ENCODE measurements at places on chromosomes 11 and 22.

GRCh38 chr11:132704781-132705375, 827.4 kb downstream of the OPCML start:
- no peak for DNase-seq

DNA sequence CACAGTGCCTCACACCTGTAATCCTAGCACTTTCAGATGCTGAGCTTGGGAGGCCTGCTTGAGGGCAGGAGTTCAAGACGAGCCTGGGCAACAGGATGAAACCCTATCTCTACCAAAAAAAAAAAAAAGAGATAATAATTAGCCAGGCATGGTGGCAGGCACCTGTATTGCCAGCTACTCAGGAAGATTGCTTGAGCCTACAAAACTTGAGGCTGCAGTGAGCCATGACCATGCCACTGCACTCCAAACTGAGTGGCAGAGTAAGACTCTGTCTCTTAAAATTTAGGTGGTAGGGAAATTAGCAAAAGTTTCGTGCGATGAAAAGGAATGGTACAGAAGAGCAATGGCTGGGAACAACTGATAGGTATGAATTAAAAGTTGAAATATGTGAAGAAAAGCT, 18.0 kb downstream of the ST13 start:
- DNase-seq = no peak

GRCh38 chr11:9208726-9209501, 56.2 kb downstream of the DENND5A start:
- DNase-seq = no peak

- DNase-seq = no peak
These were observed 7.1 kb upstream of the FLI1 start for GRCh38 chr11:128686745-128687177.

- no peak for DNase-seq
These were observed 56.1 kb upstream of the SLC22A12 start for GRCh38 chr11:64534950-64535349.

DNA sequence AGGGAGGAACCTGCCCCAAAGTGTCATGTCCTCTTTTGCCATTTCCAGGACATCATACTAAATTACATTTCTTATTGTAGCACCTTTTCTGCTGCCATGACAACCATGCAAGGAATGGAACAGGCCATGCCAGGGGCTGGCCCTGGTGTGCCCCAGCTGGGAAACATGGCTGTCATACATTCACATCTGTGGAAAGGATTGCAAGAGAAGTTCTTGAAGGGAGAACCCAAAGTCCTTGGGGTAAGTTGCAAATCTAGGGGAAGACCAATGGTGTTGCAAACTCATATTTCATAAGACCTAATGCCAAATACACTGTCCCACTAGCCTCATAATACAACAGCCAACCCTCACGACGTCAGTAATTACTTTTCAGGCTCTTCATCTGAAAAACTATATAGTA, 11.7 kb downstream of the MS4A4A start:
- no peak for DNase-seq

DNA sequence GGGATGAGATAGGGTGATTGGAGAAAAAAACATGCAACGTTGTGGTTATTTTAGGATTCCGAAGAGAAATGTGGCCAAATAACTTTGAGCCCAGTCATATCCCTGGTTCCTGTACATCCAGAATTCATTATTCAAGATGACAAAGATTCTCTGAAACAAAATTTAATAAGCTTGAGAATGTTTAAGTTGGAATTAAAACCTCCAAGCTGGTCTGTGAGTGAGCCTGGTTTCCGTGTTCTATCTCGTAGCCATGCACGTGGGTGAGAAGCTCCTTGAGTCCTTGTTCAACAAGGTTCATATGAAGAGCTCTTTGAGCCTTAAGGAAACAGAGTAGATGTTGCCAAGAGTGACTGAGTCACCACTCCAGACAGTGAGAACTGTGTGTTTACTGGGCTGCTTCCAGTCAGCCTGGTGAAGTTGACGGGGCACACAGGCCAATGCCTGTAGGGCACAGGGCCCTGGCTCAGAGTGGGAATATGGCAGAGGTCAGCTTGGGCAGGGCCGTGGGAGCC, 206.5 kb downstream of the NAV2 start:
- DNase-seq = no peak

DNA sequence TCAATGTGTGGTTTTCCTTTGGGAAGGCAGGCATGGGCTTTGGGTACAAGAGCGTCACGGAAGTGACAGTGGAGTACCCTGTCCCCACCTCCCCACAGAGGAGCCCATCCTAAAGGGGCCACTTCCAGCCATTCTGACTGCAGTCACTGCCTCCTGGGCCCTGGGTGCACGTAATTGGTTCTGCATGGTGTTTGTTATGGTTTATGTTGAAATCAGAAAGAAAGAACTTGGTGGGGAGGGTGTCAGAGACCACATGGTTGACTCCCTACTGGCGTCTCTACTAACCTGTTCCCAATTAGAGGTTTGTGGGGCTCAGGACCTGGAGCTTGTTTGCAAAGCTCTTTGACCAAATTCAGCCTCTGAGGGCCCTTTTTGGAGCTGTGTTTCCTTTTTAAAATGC, 40.8 kb downstream of the RIBC2 start:
- no peak for DNase-seq

- DNase-seq = no peak
These were observed 23.0 kb downstream of the PC start for GRCh38 chr11:66934950-66935779.

- DNase-seq = no peak
These were observed 27.7 kb downstream of the MICAL2 start for GRCh38 chr11:12137938-12138731.

DNA sequence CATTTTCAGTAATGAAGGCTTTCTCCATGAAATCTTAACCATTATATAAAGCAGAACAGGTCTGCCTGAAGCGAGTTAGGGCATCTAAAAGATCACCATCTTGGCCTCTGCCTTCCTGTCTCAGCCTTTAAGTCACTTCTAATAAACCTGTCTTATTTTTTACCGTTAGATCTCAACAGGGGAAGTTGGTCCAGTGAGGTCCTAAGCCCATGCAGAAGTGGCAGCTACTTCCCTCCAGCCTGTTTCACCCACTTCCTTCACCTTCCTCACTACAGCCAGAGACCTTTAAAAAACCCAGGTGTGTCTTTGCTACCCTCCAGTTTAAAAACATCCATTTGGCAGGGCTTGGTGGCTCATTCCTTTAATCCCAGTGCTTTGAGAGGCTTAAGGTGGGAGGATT, 14.1 kb upstream of the LIPT2 start:
- no peak for DNase-seq

- no peak for DNase-seq
These were observed 552.9 kb downstream of the NTM start for GRCh38 chr11:131923309-131923708.

DNA sequence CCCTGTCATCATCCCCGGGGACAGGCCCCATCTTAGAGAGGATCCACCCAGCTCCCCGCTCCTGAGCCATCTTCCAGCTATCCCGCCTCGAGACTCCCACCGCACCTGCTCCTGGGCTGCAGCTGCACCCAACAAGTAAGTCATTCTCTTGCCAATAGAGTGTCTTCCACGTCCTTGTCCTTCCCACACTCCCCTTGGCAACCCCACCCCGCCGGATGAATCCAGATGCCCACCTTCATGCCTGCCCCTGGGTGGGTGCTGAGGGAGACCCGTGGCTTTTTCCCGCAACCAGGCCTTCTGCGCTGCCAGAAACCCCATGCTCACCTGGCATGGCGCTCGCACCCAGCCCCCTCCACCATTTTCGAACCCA, 11.1 kb upstream of the C11orf24 start:
- DNase-seq = no peak

GRCh38 chr22:22936180-22936914, 48.7 kb downstream of the IGLL5 start:
- DNase-seq = no peak

- no peak for DNase-seq
These were observed 7.8 kb upstream of the JAML start for GRCh38 chr11:118232659-118233058.

GRCh38 chr22:48704335-48704734, 1123.3 kb downstream of the BRD1 start:
- no peak for DNase-seq

GRCh38 chr11:122123263-122123929, 7.4 kb upstream of the BLID start:
- no peak for DNase-seq

- no peak for DNase-seq
These were observed 1.1 kb downstream of the CSTF3 start for GRCh38 chr11:33160136-33160535.

DNA sequence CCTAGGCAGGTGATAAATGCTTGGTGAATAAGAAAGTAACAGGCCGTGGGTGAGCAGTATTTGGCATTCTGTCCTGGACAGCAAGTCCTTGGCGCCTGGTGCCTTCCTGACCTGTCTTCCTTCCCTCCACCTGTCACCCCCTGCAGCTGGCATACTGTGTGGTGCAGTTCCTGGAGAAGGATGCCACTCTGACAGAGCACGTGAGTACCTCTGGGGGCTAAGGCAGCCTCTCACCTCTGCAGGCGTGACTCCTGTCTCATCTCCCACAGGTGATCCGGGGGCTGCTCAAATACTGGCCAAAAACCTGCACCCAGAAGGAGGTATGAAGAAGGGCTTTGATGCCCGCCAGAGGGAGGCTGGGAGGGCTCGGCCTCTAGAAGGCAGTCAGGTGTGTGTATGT, 4.4 kb downstream of the GPHA2 start:
- DNase-seq = no peak

- no peak for DNase-seq
These were observed 37.9 kb downstream of the KIAA1671 start for GRCh38 chr22:24990344-24990905.

DNA sequence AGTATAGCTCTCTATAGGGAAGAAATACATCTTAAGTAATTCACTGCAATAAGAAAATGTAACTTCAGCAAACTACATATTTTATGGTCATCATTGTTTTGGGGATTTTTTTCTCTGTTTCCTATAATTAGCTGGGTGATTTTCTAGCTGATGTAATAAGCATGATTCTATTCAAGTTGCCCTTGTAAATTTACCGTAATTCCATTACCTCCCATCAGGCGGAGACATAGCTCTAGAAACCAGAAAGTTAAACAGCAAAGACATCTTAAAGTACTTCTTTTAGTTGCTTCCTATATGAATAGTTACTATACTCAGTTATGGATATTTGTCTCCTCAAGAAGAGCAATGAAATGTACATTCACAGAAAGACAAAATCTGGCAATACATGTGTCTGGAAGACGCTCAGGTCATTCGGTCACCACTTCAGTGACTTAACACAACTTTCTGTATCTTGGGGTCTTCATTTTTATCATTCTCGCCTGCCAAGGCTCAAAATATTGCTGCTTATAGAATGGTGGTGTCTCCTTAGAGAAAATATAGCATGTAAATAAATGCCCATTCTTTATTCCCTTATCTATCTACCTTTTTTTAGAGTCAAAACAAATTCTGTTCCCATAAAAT, 239.9 kb upstream of the ZC3H12C start:
- DNase-seq = no peak

DNA sequence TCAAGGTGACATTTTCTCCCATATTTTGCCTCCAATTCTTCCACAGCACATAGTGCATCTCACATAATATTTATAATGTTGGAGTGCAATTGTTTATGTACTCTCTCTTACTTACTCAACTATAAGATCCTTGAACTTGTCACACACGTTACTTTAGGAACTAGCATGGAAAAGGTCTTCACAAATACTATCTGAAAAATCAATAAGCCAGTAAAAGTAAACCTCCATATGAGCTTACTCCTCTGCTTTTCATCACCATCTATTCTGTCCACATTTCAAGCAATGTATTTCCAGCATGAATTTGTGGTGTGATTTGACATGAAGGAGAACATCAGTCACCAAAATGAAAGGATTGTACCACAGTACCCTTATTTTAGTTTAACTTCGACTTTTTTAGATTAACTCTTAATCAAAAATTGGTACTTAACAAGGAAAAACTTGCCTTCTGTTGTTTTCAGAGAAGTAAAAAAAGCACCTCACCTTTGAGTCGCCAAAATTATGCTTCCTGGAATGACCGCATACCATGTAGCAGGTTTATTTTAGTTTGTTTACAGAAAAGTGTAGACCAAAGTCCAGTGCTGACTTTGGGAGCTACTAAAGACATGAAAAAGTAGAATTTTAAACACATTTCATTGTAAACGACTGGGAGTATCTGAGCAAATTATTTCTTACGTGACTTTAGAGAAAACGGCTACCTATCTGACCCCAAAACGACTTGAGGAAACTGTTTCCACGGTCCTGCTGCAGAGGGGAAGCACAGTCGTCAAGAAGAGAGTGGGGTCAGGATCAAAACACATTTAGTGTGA, at the start of gene SLC22A9:
SLC22A9 (plus strand) TSS at position 621 of the 806 bp plus-strand sequence. CDS start 272 bp downstream, outside the sequence.
- DNase-seq = no peak

DNA sequence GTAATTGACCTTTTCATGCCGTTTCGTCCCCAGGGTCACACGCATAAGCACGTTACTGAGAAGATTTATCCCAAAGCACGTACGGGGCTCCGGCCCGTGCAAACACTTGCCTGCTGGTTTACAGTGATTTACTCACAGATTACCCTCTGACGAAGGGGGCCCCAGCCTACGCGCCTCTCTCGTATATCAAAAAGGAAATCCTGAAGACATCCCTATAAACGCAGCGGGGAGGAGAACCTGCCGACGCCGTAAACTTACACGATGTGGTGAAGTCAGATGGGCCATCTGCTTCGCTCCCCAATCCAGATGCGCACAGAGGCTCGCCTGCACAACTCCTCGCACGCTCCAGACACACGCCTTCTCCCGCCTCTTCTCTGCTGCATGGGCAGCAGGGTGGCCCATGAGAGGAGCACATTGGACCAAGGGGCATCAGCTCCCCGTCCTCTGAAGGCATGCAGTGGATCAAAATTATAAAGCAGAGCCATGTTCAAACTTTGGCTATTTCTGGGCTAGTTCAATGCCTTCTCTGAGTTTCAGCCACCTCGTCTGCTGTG, 123.6 kb downstream of the MN1 start:
- no peak for DNase-seq

DNA sequence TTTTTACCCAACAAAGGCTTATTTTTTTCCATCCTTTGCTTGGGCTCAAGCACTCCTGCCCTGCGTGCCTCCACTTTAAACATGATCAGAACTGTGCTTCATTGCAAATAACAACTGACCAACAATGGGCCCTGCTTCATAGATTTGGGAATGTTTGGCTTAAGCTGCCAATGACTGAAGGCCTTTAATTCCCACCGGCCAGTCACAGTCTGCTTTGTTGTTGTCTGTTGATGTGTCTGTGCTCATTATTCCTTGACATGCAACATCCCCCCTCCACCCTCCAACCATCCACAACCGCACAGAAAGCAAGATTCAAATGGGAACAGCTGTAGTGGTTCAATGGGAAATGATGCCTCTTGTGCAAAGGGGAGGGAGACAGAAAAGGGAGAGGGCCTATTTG, 23.0 kb downstream of the PAX6 start:
- no peak for DNase-seq

DNA sequence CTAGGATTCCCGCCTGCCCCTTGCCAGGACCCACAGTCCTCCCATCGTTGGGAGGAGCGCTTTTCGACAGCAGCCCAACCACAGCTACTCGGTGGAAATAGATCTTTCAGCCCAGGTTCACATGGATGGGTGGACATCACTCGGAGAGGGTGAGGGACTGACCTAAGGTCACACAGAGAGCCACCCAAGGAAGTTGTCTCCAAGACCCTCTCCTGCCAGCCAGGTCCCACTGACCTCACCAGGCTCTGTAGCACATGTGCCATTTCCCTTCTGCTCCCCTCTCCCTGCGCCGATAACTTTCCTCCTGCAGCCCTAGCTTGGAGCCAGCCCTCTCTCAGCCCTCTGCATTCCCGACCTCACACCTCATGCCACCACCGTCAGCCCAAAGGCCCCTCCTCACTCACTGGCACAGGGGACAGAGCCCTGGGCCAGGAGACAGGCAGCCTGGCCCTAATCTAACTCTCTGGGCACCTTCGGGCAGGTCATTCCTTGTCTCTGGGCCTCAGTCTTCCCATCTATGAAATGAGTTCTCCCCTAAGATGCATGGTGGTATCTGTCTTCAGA, 4.7 kb downstream of the KCNJ4 start:
- DNase-seq = no peak
